ENCODE measurements at places on chromosomes 3 and 15. TPM values are rescaled to one million over a fixed set of nuclear protein-coding genes. Genes with fewer than 3 reads are reported as not detected.
A peak's percentile ranks its signal among the peaks of the same experiment; 100 is the strongest.

ACTRT3 gene
- total RNA-seq = 12.3 TPM

SLC51A gene
- total RNA-seq = not detected

COLQ gene
- total RNA-seq = not detected

CHCHD6 gene
- total RNA-seq = 12.6 TPM

CASR gene
- not detected for total RNA-seq

SPTSSB gene
- not detected for total RNA-seq

C3orf20 gene
- not detected for total RNA-seq

CNOT10 gene
- 21.7 TPM for total RNA-seq

ZNF502 gene
- total RNA-seq = 7.2 TPM

SSR3 gene
- 520 TPM for total RNA-seq

PIAS1 gene
- 16.6 TPM for total RNA-seq

GRK7 gene
- 0.05 TPM for total RNA-seq

BFSP2 gene
- total RNA-seq = not detected

AMT gene
- 0.52 TPM for total RNA-seq

GOLGA8K gene
- total RNA-seq = 0.40 TPM

THAP10 gene
- 1.0 TPM for total RNA-seq

MAP1A gene
- total RNA-seq = 0.52 TPM

GRCh38 chr3:194133661-194134230 lies 2.2 kb upstream of the HES1 start:
- DNase-seq = peak; percentile 63

DNA sequence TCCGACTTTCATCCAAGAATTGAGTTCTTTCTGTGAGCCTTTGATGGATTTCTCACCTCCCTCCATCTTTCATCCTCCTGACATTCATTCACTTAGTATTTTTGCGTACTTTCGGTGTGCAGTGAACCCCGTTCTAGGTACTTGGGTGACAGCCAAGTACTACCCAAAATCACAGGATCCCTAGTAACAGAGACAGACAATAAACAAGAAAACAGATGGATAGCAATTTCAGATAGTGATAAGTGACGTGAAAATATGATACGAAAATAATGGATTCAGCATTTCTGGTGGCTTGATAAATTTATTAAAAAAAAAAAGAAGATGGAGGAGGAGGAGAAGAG lies 264 bp upstream of the CMTM6 start:
- DNase-seq = no peak

- DNase-seq = no peak
Observed at GRCh38 chr3:58116161-58116955, 94.4 kb downstream of the DNASE1L3 start.

DNA sequence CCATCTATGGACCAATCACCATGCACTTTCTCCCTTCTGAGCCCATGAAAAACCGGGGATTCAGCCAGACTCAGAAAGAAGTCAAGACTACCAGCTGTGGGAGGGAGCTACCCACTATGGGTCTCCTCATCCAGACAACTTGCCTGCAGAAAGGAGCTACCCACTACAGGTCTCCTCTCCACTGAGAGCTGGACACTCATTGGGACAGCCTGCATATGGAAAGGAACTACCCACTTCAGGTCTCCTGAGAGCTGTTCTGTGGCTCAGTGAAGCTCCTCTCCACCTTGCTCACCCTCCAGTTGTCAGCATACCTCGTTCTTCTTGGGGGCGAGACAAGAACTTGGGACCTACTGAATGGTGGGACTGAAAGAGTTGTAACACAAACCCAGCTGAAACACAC lies 22.3 kb upstream of the ZBED2 start:
- no peak for DNase-seq

DNA sequence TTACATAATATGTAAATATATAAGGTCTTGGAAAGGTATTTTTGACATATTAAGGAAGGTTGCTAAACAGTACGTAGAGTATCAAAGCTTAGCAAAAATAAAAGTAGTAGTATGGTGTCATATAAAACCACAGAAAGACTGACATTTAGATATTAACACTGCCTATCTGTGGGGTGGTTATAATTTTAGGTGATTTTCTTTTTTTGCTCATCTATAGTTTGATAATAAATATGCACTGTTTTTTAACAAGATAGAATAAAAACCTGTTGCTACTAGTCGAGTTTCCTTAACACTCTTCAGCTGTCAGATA lies 40.7 kb downstream of the ETV5 start:
- no peak for DNase-seq

GRCh38 chr15:101220060-101220459 lies 31.8 kb downstream of the CHSY1 start:
- no peak for DNase-seq

- DNase-seq = no peak
Observed at GRCh38 chr15:66570842-66571478, 5.2 kb upstream of the LCTL start.

GRCh38 chr3:39638301-39638700 lies 170.8 kb downstream of the MOBP start:
- peak; percentile 11 for DNase-seq

- no peak for DNase-seq
Observed at GRCh38 chr3:5260992-5261501, 73.5 kb downstream of the EDEM1 start.

- DNase-seq = peak; percentile 30
Observed at GRCh38 chr3:169344465-169344864, 319.0 kb downstream of the MECOM start.

GRCh38 chr3:161560008-161560637 lies 63.5 kb downstream of the OTOL1 start:
- DNase-seq = peak; percentile 22

- DNase-seq = no peak
Observed at GRCh38 chr15:61115679-61116078, 113.4 kb downstream of the RORA start.

DNA sequence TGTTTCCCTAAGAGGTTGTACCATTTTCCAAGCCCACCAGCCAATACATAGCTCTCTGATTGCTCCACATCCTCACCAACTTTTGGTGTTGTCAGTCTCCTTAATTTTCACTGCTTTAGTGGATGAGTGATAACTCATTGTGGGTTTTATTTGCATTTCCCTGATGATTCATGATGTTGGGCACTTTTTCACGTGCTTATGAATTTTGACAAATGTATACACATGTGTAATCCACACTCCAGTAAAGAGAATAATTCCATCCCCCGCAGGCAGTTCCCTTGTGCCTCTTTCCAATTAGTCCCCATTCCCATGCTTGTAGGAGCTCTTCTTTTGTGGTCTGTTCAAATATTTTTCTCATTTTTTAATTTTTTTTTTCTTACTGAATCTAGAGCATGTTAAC lies 52.4 kb downstream of the ANP32A start:
- DNase-seq = no peak

DNA sequence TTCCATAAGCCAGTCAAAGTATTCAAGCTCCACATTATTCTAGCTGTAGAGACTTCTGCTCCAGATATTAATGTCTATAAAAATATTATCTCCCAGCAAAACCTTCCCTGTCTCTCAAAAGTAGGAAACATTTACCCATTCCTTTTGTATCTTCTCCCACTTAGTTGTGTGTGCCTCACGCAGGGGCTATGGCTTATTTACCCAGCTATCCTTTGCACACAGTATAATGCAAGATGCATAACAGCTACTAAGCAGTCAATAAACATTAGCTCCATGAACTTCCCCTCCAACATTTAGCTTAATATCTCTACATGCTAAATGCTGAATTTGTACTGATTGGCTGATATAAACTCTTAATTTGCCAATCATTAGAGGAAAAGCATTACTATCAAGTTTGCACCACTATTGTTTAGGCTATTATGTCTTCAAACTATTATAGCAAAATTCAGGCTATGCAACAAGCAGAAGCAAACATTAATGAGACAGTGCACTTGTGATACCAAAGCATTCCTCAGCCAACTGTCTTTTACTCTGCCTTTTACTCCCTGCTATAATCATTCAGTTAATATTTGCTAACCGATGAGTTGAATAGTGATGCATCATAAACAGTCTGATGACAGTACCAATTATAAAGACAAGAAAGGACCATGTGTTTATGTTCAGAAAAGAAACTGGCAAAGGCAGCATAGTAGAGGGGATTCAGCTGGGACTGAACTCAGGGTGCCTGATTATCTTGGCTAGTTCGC lies 81.2 kb downstream of the PLCH1 start:
- DNase-seq = no peak

GRCh38 chr3:70433091-70433490 lies 120.7 kb upstream of the MDFIC2 start:
- DNase-seq = no peak

DNA sequence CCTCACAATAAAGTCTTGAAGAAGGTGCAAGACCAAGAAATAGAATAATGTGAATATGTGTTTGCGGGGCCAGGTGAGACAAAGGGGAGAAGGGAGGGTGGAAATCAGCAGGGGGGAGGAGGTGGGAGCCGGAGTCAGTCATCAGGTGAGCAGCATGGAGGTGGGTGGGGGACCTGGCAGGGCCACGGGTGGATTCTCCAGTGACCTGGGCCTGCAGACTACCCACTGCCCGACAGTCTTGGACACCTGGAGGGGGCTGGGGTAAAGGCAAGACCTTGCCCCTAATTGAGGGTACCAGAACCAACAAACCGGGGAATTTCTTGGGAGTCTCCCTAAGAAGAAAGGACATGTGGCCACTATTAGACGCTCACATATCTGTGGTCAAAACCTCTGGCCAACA lies 95.8 kb downstream of the CHSY1 start:
- no peak for DNase-seq

DNA sequence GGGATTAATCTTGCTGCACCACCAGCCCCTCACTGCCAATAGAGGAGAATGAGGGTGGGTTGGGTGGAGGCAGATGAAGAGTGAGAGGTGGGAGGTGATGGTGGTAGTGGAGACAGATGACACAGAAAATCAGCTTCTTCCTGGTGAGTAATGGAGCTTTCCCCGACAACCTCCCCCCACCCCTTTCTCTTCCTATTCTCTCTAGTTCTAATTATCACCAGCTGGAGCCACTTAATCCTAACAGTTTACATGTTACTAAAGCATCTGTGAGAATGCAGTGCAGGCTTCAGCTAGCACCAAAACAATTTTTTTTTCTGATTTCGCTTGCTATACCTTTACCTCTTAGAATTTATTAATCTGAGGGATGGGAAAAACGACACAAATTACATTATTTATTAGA lies 116.1 kb upstream of the DNAJC19 start:
- no peak for DNase-seq

DNA sequence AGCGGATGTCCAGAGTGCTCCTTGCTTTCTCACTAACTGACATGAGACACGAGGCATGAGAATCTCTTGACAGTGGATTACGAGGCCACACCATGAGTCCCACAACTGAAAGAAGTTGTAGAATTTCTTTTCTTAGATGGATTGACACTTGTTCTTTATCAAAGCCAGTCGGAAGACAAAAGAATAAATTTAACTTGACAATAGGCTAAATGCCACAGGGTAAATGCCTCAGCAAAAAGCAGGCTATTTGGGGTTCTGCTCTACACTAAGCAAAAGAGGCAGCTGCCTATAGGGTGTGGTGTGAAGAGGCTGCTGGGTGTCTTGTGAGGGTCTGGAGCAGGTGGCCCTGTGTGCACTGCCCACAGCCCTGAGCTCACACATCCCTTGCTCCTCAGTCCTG lies 135.1 kb upstream of the SEMA6D start:
- no peak for DNase-seq

DNA sequence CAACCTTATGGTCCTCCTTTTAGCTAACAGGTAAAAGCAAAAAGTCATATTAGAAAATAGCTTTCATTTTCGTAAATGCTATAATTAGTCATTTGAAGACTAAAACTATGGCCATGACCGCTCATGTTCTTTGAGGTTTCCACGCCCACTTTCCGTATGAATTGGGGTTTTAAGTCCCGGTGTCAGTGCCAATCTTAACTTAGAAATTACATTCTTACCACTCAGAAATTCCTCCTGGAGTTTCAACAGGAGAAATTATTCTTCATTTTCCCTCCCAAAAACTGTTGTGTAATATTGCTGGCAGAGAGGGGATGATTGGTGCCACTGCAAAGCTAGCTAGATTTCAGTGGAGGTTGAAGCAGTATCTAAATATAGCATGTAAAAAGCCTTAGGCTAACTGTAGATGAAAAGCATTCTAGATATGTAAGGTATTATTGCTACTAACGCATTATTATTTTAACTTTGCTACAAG lies 71.0 kb upstream of the MDFIC2 start:
- no peak for DNase-seq

DNA sequence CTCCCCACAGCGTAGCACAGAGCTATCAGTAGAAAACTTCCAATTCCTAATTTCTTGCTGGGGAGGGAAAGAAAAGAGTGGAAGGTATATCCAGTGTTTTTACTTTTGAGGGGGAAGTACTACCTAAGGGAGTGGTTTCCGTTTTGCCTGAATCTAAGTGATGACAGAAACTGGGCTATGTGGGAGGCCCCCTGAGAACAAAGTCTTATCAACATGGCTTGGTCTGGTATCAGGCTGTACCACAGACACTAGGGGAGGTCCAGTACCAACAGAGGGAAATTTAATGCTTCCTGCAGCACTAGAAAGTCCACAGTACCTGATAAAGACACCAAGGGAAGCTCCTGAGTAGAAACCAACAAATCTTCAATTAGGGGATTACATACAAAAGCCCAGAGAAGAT lies 199.2 kb downstream of the IL5RA start:
- no peak for DNase-seq

- no peak for DNase-seq
Observed at GRCh38 chr3:194471863-194472262, 14.9 kb downstream of the ATP13A3 start.

DNA sequence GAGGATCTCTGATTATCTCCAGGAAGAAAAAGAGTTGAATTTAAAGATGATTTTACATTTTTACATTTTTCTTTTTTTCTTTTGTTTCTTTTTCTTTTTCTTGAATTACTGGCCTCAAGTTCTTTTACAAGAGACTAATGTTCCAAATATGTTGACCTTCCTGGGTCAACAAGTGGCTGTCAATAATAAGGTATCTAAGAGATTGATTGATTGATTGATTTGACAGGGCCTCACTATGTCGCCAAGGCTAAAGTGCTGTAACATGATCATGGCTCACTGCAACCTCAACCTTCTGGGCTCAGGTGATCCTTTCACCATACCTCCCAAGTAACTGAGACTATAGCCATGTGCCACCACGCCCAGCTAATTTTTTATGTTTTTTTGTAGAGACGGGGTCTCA lies 44.6 kb downstream of the KIF9 start:
- DNase-seq = no peak

DNA sequence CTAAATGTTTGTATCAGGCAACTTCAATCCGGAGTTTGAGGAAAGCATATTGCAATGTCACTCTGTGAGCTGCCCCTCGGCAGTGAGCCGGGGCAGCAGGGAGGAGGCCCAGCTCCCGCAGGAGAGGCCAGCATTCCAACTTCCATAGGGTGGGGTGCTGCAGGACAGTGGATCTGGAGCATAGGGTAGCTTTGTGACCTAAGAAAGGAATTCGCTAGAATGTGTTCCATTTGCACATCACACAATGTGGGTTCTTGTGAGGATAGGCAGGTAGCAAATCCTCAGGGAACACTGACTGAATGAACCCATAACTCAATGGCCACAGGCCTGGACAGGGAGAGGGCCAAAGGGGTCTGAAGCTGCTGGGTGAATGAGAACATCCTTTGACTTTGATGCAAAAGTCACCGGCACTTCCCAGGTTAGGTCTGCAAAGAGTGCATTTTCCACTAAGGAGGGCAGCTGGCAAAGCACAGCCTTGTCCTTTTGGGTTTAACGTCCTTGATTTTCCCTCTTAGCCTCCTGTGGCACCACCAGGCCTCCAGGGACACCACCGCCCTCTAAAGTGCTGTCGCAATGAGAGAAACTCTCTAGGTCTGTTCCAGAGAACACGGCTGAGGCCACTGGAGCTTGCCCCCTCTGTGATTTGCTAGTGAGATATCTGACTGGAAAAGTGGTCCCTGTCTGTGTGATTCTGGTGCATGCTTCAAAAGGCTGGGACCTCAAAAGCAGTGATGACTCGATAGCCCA lies 36.2 kb downstream of the GABRB3 start:
- no peak for DNase-seq

- DNase-seq = peak; percentile 18
Observed at GRCh38 chr3:152769523-152769922, 65.4 kb upstream of the P2RY1 start.

Data from renal cortical epithelial cell (primary cell).